ENCODE measurements at places on chromosomes 4 and X. TPM values are rescaled to one million over a fixed set of nuclear protein-coding genes. Genes with fewer than 3 reads are reported as not detected.
A peak's percentile ranks its signal among the peaks of the same experiment; 100 is the strongest.

- no peak overlapping the region for H3K27ac ChIP-seq
- no peak for DNase-seq
- no peak overlapping the region for H3K4me3 ChIP-seq
- no peaks in the 10 kb centered on the region for H3K4me1 ChIP-seq
- H3K27me3 ChIP-seq = no peaks in the 10 kb centered on the region
Observed at GRCh38 chr4:3809451-3810110, 43.4 kb downstream of the ADRA2C start.

- no peaks in the 10 kb centered on the region for H3K36me3 ChIP-seq
- H3K4me1 ChIP-seq = no peaks in the 10 kb centered on the region
- DNase-seq = no peak
Observed at GRCh38 chr4:17846266-17846665, 35.5 kb downstream of the NCAPG start.

GRCh38 chr4:183220236-183220635 is 99.8 kb downstream of the CLDN22 start:
- H3K4me1 ChIP-seq = no peaks in the 10 kb centered on the region
- H3K4me3 ChIP-seq = no peak overlapping the region
- no peaks in the 10 kb centered on the region for H3K27me3 ChIP-seq

DNA sequence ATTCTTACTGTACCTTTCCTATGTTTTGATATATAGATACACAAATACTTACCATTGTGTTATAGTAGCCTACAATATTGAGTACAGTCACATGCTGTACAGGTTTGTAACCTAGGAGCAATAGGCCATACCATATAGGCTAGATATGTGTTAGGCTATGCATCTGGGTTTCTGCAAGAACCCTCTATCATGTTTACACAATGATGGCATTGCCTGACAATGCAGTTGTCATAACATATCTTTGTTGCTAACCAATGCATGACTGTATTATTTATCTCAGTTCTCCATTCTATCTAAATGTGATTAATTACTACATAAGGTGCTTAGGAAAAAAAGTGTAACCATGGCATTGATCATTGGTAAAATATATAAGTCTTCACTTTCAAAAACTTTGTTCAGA is 10.0 kb upstream of the SPCS3 start:
- H3K4me3 ChIP-seq = no peak overlapping the region
- no peak overlapping the region for H3K27ac ChIP-seq
- DNase-seq = no peak
- no peaks in the 10 kb centered on the region for H3K36me3 ChIP-seq

DNA sequence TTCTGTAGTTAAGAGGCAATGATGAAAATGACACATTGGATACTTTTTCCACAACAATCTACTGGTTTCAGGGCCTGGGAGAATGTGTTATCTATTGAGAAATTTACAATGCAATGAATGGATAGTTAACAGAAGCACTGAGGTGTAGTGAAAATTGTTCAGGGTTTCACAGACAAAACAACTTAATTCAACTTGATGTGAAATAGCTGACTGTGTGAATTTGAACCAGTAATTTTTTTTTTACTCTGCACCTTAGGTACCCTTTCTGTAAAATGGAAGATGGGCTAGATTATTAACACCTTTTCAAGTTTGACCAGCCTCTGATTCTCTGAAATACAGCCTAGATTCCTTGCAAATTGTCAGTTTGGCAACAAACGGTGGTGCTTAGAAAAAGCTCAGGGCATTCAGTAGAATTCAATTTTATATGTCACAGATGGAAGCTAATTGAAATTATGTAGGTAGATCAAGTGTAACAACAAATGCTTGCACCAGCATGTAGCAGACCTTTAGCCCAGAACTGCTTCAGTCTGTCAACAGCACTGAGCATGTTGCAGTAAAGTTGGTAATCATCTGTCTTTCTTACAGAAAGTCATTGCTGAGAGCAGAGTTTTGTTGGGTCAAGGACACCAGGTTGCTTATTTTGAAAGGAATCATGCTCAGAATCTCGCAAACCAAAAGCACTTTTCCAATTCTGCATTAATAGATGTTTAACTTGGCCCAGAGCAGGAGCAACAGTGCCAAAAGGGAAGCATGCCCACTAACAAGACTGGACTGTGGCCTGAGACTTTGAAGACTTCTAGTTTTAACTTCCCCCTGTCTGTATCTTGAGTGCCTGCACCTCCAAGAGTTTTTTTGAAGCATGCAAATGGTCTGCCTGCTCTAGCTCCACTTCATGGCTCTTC is 526.6 kb downstream of the PACRGL start:
- H3K36me3 ChIP-seq = no peaks in the 10 kb centered on the region
- H3K27ac ChIP-seq = no peak overlapping the region
- DNase-seq = peak; percentile 11
- no peaks in the 10 kb centered on the region for H3K4me1 ChIP-seq

DNA sequence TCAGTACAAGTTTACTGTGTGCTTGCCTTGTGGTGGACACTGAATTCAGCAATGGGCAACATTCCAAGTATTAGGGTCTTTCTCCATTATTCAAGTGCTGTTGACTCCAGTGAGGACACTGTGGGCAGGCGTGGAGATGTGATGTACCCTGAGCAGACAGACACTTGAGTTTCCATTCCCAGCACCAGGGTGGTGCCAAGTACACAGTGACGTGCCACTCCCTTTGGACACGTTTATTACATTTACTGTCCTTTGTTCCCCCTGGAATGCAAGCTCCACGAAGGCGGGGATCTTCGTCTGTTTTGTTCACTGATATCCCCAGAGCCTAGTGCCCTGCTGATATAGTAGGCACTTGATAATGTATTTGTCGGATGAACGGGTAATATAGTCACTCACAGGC is 130.6 kb upstream of the STX18 start:
- no peak for DNase-seq
- H3K4me1 ChIP-seq = no peaks in the 10 kb centered on the region
- H3K36me3 ChIP-seq = no peaks in the 10 kb centered on the region
- H3K27me3 ChIP-seq = no peaks in the 10 kb centered on the region

DNA sequence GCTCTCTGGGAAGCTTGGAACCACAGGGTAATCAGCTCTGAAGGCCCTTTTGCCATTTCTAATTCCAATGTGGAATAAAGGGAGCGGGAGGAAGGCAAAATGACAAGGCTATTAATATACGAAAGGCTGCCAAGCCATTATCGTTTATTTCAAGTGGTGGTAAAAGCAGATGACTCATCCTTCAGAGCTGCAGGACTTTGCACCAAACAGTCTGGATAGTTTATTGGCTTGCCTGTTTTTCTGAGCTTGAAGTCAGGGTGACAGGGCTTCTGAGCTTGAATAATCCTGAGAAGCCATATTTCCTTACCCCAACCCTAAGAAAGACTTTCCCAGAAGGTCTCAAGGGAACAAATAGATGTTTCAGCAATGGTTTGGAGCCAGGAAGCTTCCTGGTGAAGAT is 7.7 kb upstream of the GABRE start:
- no peak for DNase-seq
- H3K4me1 ChIP-seq = no peaks in the 10 kb centered on the region
- no peak overlapping the region for H3K4me3 ChIP-seq
- peak overlapping the region; percentile 28 for H3K27ac ChIP-seq

DNA sequence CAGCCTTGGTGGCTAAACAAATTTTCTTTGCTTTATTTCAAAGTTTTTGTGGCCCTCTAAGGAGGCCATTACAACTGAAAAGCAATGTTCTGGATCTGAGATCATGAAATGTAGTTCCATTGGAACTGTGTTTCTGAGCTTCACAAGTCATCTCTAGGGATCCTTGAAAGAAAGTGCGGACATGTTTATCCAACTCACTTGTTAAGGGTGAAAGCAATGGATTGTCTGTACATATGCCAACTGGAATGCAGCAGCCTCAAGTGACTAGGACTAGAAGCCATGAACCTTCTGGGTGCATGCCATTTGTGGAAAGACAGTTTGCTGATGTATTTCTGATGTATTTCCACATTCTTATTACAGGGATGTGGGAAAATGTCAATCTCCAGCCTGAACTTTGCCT is 36.7 kb upstream of the KLHL13 start:
- H3K4me1 ChIP-seq = no peaks in the 10 kb centered on the region
- H3K27me3 ChIP-seq = no peaks in the 10 kb centered on the region
- H3K27ac ChIP-seq = no peak overlapping the region
- H3K36me3 ChIP-seq = no peaks in the 10 kb centered on the region

DNA sequence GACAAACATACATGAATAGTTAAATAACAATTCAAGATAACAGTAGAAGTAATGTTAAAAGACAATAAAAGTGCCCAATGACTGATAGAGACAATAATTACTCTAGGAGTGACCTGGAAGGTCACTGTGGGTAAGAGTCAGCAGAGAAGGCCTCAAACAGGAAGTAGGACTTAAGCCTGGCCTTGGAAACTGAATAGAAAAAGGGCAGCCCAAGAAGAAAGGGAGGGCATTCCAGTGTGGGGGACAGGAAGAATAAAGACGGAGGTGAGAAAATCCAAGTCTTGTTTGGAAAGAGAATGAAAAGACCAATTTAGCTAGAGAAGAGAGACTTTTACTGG is 6.0 kb downstream of the P2RY4 start:
- H3K27me3 ChIP-seq = no peaks in the 10 kb centered on the region
- H3K4me3 ChIP-seq = no peak overlapping the region
- H3K4me1 ChIP-seq = no peaks in the 10 kb centered on the region
- no peak overlapping the region for H3K27ac ChIP-seq
- no peaks in the 10 kb centered on the region for H3K36me3 ChIP-seq
- no peak for DNase-seq

DNA sequence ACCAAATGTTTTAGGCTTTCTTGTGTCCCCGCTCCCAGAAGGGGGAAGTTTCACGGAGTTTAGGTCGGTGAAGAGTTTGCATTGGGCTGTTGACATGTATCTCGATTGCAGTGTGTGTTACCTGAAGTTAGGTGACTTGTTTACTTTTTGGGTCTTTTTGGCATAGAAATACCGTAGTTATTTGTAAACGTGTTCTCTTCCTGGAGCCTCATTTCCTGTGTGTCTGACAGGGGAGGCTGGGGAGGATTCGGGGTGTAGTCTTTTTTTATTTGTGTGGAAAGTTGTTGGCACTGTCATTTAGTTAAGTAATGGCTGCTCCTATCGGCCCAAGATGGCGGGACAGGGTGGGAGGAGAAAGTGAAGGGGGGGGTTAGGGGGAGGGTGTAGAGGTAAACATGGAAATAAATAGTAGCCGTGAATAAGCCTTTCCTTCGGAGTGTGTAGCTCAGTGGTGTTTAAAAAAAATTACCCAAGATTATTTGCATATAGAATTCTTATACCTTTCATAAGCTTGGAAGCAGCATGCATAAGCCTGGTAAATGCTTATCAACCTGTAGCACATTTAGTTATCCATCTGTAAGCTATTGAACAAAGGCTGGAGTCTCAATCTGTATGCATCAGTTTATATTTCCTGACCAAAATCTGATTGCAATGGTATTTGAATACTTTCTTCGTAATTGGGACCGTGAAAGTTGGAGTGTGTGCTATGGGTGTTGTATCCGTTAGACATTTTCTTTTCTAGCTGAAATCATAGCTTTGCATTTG is 1.6 kb downstream of the KDM6A start:
- H3K4me3 ChIP-seq = peak overlapping the region; percentile 96
- H3K27me3 ChIP-seq = no peaks in the 10 kb centered on the region
- peak overlapping the region; percentile 96 for H3K27ac ChIP-seq
- H3K36me3 ChIP-seq = no peaks in the 10 kb centered on the region
- no peaks in the 10 kb centered on the region for H3K4me1 ChIP-seq

- H3K36me3 ChIP-seq = no peaks in the 10 kb centered on the region
- H3K4me3 ChIP-seq = no peak overlapping the region
- no peak overlapping the region for H3K27ac ChIP-seq
- H3K4me1 ChIP-seq = no peaks in the 10 kb centered on the region
Observed at GRCh38 chr4:183391204-183391603, 53.2 kb upstream of the CDKN2AIP start.

DNA sequence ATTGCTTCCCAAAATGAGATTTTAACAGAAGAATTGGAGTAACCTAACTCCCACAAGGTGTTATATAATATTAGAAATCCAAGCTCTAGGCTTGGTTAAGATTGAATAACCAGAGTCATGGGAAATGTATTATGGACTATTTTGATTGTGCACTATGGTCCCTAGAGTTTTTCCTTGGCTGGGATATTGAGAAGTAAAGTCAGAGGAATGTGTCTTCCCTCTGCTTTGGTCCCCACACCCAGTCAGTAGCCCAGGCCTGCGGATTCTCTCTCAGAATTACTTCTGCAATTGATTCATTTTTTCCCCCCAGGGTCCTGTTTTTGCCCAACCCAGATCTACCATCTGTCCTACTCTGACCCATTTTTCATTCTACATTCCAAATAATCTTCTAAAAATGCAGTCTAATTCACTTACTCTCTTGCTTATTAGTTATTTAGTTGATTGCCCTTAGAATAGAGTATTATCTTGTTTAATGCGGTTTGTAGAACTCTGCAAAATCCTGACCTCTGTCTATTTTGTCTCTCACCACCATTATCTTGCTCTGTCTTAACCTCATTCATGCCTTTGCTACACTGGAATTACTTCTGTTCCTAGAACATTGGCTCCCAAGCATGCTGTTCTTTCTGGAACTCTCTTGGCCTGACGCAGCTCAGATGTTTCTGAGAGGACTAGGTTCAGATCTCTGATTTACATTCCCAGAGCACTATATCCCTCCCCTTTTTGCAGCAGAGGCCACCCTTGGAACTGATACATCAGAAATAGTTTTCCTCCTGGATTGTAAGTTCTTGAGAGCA is 23.6 kb downstream of the GUCY1A1 start:
- peaks cover 20% of the 10 kb centered on the region for H3K4me1 ChIP-seq
- no peak overlapping the region for H3K27ac ChIP-seq
- H3K36me3 ChIP-seq = no peaks in the 10 kb centered on the region
- no peaks in the 10 kb centered on the region for H3K27me3 ChIP-seq
- no peak for DNase-seq

DNA sequence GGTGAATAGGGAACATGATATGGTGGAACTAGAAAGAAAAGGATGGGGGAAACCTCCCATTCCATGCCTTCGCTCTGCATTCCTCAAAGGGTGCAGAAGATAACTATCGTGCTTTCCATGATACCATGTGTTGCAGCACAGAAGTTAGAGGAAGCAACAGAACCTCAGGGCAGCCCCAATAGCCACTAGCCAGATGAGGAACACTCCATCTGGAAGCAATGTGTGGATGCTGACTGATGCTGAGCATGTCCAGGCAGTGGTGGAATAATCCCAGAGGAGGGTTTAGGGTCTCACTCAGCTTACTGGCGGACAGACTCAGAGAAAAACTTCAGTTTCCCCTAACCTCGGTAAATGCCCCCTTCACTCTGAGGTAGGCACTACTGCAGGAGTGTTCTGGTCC is 7.5 kb downstream of the SMIM10 start:
- H3K4me1 ChIP-seq = no peaks in the 10 kb centered on the region
- no peak for DNase-seq
- no peak overlapping the region for H3K4me3 ChIP-seq

DNA sequence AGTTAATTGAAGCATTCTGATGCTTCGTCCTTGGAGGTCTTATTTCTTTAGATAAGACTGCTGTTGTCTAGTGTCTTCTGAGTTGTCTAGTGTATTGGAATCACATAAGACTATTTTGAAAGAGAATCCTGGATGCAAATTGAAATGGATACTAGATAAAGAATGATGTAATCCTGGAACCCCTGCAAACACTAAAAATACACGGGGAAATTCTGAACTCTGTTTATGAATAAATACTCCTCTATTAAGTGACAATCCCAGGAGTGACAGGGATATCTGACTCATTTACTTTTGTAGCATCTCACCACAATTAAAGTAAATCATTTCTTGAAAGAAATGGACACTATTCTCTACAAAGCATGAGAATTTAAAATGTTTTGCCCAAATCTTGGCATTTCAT is 968 bp downstream of the ASB11 start:
- H3K36me3 ChIP-seq = no peaks in the 10 kb centered on the region
- H3K4me1 ChIP-seq = no peaks in the 10 kb centered on the region
- no peak overlapping the region for H3K4me3 ChIP-seq
- no peak for DNase-seq

Gene ATP5ME
- 310 TPM for polyA plus RNA-seq

Gene HPGDS
- 0.52 TPM for polyA plus RNA-seq

Gene HTRA3
- polyA plus RNA-seq = 3.0 TPM

Gene TNIP3
- not detected for polyA plus RNA-seq

Gene FAM9B
- not detected for polyA plus RNA-seq

Gene RBM46
- polyA plus RNA-seq = 0.04 TPM

Gene CT45A10
- not detected for polyA plus RNA-seq

Data from pancreas (tissue), 10 donors.